NCI-H510A (cell line): ENCODE measurements at places on chromosomes 6 and 20.

DNA sequence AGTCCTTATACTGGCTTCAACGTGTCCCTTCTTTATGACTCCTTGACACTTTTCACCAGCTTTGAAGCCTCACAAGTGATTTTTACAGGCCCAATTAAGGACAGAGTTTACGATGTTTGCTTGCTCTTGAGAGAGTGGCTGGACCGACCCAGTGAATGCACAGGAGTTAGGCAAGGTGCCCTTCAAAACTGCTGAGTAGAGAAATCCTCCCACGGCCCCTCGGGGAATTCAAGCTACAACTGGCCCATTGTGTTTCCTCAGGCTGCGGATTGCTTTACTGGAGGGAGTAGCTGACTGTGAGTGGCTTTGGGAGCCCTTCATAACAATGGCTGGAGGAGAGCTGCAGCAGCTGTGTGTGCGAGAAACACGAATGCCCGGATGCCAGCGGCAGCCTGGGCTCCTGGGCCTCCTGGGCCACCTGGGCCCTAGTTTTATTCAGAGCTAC, 50.0 kb downstream of the SGK1 start:
- DNase-seq: peak; percentile 38

DNA sequence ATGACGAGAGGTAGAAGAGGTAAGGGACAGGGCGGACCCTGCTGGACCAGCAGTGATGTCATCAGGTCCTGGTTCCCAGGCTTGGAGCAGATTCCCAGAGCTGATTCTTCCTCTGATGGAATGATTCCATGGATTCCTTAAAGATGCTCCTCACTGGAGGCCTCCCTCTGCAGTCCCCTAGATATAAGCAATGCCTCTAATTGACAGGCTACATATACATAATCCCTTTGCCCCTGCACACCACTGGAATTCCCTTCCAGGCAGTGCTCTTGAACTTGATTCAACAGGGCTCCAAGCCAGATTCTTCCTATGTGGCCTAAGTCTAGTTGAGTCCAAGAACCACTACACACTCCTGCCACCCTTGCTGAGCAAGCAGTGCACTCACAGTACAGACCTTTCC, 52.3 kb upstream of the L3MBTL3 start:
- DNase-seq: no peak

DNA sequence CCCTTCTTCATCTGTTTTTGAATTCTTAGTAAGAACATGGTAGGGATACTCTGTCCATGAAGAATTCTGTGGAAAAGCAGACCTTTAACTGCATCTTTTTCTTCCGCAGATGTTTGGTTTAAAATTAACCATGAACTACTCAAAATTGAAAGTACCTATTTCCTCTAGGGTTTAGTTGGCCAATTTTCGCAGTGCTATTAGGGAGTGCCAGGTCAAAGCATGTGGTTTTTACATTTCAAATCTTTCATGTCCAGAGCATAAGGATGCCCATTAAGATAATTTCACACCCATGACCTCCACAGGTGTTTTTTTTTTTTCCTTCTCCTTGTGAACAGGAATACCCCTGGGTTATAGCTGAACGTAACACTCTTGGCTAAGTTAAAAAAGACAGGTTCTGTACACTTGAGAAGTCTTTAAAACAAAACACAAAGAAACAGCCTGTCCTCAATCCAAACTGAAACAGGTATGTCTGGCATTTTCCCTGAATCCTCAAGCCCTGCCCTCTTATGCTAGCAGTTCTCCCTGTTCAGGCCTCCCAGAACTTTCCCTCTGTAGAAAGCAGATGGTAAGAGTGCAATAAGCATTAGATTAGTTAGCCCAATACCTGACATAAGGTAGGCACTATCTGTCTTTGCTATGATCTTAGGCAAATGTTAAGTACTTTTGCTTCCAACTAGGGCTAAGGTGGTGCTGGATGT, 67.1 kb downstream of the ELOVL5 start:
- DNase-seq: no peak

- no peak for DNase-seq
These were observed 225.9 kb downstream of the NKAIN2 start for GRCh38 chr6:124029567-124029966.

DNA sequence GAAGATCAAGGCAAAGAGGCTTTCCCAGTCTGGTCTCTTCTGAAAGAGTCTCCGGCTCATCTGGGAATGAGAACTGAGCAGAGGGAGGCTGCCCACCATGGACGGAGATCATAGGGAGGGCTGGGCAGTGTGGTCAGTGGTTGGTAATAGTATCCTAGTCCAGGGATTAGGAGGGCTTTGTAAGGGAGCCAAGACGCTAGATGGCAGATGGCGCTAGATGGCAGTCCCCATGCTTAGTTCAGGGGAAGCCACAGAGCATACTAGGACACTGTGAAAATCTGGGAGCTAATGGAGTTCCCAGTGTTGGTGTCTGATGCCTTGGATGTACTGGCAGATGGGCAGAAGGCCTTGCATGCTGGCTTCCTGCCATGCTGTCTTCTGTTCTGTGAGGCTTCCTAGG, 21.7 kb upstream of the DAAM2 start:
- no peak for DNase-seq

GRCh38 chr6:109212683-109213082, 117.4 kb downstream of the CEP57L1 start:
- no peak for DNase-seq

- DNase-seq: no peak
These were observed 57.6 kb downstream of the CBLN4 start for GRCh38 chr20:55947701-55948100.

GRCh38 chr6:109332748-109333147, 49.5 kb downstream of the CD164 start:
- no peak for DNase-seq

DNA sequence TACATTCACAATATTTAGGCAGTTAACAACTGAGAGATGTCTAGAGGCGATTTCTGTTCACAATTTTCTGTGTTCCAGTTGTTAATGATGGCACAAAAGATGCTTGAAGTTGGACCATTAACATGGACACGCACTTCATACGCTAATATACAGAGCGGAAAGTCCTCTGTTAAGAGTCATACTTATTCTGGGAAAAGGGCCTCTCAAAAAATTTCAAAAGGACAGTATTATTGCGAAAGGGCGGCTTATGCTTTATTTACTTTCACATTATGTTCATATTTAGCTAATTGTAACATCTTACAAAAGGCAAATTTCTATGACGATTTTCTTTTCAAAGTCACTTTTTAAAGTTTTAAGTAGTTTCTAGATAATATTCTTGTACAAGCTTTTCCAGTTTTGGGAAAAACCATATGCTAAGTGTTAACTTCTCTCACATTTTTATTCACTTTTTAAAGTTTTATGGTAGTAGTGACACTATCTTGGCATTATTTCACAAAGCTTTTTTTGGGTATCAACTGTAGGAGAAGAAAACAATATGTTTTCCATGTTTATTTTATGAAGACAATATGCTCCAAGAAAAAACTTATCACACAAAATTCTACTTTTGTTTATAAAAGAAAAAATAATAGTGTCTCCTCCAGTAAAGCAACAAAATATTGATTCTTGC, 62.3 kb downstream of the MAP7 start:
- no peak for DNase-seq

DNA sequence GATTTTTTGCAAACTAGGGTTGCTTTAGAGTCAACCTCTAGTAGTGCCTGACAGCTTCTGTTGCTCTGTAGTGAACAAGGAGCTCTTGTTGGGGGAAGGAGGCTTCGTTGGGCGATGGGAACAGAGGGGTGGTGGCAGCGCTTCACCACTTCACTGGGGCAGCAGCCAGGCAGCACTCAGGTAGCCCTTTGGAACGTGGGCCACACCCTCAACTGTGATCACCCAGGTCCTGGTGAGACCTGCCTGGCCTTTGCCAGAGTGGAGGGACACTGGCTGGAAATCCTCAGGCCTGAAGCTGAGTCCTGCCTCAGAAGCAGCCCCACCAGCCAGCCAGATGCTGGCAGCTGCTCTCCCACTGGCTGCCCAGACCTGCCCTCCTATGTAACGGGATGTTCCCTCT, 10.4 kb upstream of the EDN3 start:
- DNase-seq: no peak

DNA sequence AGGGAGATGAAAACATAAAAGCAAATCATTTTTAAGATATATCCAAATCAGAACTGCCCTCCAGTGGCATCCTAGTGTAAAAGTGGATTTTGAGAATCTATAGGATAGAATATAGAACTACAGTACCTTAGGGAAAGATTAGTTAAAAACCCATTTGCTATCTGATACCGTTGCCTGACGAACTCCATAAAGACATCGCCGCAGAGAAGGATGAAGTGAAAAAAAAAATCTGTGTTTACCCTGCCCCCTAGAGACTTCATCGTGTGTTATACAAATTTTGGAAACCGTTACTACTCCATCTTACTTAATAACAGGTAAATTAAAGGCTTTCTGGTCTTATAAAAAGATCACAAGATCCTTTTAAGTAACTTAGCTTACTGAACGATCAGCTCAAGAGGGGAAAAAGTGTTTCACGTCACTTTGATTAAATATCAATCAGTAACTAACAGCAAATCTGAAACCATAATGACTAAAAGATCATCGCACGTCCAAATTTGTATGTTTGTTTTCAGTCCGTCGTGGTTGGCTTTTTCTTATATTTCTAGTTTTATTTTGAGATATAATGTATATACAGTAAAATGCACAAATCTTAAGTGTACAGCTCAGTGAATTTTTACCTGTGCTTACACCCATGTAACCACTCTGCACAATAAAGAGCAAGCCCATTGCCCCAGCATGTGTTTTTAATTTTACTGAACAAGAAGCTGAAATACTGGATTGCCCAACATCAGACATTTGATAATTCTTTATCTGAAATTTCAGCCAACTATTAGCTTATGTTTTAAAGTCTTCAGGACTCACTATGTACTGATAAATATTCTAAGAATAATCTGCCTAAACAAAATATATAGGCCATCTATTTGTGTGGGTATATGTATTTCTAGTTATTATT, 881 bp upstream of the MCM3 start:
- peak; percentile 42 for DNase-seq

DNA sequence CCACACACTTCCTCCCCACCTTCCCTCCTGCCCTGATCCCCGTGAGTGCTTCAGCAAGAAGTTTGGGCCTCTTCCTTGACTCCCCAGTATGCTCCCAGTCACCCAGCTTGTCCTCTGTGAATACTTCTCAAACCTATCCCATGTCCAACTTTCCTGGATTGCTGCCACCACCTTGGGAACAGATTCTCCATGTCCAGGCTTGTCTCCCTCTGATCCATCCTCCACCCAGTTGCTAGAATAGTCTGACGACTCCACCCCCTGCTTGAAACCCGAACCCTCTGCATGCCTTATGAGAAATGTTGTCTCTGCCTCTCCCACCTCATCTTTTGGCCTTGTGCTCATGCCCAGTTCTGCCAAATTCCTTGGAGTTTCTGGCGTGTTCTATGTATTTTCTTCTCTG, 108.0 kb downstream of the PPP1R14C start:
- DNase-seq: peak; percentile 17

GRCh38 chr6:156933201-156934068, 156.3 kb downstream of the ARID1B start:
- peak; percentile 26 for DNase-seq
